Mesenchymal stem cell (in vitro differentiated cells and primary cell): ENCODE measurements at places on chromosomes 5 and 9.

GRCh38 chr5:172079876-172080275 is 73.4 kb upstream of the FBXW11 start:
- no peak for DNase-seq

DNA sequence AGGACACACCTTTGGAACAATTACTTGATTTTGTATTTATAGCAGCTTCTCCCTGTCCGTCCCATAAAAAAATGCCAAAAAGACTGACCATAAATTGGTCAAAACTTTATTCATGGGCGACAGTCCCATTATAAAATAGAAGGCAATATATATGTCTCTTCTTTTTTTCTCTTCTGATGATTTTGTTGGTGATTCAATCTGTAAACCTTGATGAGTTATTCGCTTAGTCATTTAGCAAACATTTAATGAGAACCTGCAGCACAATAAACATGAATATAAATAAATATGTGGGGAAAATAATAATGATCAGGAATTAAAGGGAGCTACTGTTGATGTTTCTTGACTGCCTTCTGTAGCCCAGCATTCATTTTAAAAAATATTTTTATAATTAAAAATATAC is 356.4 kb upstream of the ACTBL2 start:
- DNase-seq: no peak

GRCh38 chr5:5066276-5067186 is 73.6 kb upstream of the ADAMTS16 start:
- DNase-seq: no peak

DNA sequence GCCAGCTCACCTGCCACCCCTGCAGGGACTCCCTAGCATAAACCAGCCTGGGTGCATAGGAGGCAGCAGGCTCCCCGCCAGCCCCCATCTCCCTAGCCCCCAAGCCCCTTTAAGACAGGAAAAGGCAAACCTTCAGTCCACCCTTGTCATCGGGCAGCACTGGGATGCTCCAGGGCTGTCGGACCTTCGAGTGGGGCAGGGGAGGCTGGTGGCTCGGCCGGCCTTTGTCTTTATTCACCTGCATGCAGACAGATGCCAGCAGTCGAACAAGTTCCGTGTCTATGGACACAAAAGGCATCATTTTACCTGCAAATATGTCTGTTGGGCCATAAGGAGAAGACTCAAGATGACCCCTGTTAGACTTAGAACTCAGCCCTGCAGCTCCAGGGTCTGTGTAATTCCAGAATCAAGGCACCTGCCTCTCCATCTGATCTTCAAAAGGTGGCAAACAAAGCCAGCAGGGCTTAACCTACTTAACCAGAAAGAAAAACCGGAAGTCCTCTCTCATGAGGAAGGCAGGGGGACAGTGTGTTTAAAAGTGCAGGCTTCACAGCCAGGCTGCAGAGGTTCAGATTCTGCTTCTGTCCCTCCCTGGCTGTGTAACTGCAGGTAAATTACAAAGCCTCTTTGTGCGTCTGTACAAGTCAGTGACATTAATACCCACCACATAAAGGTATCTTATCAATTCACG is 16.2 kb downstream of the ANKS6 start:
- DNase-seq: no peak

DNA sequence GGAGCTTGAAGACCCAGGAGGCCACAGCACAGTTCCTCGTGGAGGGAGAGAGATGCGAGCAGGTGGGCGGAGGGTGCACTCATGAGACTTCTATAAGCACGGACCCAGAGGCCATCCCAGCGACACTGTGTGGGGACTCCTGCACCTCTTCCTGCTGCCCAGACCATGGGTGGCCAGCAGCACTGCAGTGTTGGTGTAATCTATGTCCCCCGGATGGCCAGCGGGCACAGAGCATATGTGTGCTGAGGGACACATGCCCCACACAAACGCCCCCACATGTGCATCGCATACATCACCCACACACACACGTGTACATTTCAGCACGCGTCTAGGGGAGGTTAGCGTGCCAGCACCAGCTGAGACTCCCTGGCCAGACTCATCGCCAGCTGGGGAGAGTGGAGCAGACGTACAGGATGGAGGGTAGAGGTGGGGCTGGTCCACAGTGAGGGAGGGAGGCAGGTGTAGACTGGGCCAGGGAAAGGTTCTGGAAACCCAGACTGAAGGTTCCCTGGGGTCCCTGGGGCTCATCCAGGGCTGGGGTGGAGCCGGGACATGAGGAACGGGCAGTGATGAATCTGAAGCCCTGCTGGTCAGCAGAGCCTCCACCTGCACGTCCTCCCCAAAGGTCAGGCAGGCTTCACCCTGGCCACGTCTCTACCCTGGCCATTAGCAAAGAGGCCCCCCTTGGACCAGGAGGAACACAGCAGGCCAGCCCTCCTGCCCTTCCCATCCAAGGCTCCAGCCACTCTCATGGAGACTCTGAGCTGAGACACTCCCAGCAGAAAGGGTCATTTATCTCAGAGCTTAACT is 27.6 kb downstream of the ADAMTS2 start:
- no peak for DNase-seq

GRCh38 chr5:170445936-170446335 is 56.8 kb upstream of the KCNMB1 start:
- DNase-seq: no peak

DNA sequence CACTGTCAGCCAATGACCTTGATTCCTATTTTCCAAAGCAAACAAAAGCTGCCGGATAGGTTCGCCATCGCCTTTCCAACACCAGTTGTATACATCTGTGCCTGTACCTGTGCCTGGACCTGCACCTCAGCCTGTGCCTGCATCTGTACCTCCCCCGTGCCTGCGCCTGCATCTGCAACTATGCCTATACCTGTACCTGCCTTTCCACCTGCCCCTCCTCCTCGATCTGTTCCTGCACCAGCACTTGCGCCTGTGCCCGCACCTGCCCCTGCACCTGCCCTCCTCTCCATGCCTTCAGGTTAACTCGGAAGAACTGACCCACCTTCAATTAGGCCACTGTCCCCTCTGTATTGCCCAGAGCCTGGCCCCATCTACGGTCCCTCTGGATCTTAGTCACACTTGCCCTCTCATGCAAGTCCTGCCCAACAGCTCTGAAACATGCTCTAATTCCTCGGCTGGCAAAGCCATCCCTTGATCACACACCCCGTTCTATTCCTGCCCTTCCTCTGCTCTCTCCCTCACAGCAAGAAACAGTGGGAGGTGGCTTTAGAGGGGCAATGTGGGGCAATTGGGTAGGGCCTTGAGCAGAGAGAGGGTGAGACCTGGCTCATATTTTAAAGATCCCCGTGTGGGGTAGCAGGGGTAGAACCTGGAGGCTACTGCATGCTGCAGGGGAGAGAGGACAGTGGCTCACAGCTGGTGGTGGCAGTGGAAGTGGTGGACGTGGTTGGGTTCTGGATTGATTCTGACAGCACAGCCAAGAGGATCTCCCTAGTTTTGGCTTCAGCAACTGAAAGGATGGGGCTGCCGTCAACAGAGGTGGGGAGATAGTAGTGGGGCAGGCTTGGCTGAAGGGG is 59.6 kb upstream of the PHYKPL start:
- no peak for DNase-seq

GRCh38 chr5:146971401-146971800 is 92.8 kb upstream of the PPP2R2B start:
- no peak for DNase-seq

- DNase-seq: peak; percentile 18
Measured at GRCh38 chr5:119578937-119579336, 50.4 kb upstream of the FAM170A start.

- no peak for DNase-seq
Measured at GRCh38 chr5:145912019-145912418, 24.4 kb upstream of the SH3RF2 start.

- DNase-seq: no peak
Measured at GRCh38 chr5:127766676-127767335, 63.6 kb downstream of the CCDC192 start.
